ENCODE measurements at places on chromosomes 6 and 20.

- no peak for DNase-seq
Observed at GRCh38 chr6:68978411-68978810, 343.3 kb downstream of the ADGRB3 start.

DNA sequence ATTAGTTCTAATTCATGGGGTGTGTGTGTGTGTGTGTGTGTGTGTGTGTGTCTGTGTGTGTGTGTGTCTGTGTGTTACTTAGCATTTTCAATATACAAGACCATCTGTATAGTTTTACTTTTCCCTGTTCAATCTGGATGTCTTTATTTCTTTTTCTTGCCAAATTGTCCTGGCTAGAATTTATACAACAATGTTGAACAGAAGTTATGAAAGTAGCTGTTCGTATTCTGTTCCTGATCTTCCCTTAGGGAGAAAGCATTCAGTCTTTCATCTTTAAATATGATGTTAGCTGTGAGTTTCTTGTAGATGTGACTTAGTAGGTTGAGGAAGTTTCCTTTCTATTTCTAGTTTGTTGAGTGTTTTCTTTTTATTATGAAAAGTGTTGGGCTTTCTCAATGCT lies 334.7 kb upstream of the RNF24 start:
- DNase-seq, result no peak

- no peak for DNase-seq
Observed at GRCh38 chr6:50390416-50390815, 322.9 kb upstream of the TFAP2D start.

- DNase-seq, result no peak
Observed at GRCh38 chr20:7540923-7541322, 399.3 kb downstream of the HAO1 start.

GRCh38 chr6:135054226-135054568 lies 425 bp downstream of the HBS1L start:
- DNase-seq, result no peak

GRCh38 chr20:2599288-2600006 lies 53.0 kb upstream of the NOP56 start:
- no peak for DNase-seq

GRCh38 chr6:27867051-27867944 lies 44.9 kb downstream of the OR2B2 start:
- DNase-seq, result peak; percentile 93

- no peak for DNase-seq
Observed at GRCh38 chr20:47306755-47307370, 49.6 kb downstream of the ZMYND8 start.

GRCh38 chr20:31494131-31494530 lies 19.0 kb downstream of the REM1 start:
- DNase-seq, result no peak

- no peak for DNase-seq
Observed at GRCh38 chr20:8663424-8663823, 405.5 kb upstream of the PLCB4 start.

- no peak for DNase-seq
Observed at GRCh38 chr6:118171852-118172251, 264.8 kb downstream of the SLC35F1 start.

- peak; percentile 80 for DNase-seq
Observed at GRCh38 chr6:131950767-131951575, at the start of gene CCN2. CCN2 (minus strand) TSS chr6:131951372; CDS start chr6:131951172, 200 bp downstream.

All from liver (tissue), 10 donors.